ENCODE measurements at places on chromosomes 5 and 9. TPM values are rescaled to one million over a fixed set of nuclear protein-coding genes. Genes with fewer than 3 reads are reported as not detected.
A peak's percentile ranks its signal among the peaks of the same experiment; 100 is the strongest.

NR5A1 gene
- not detected for polyA plus RNA-seq

TAF11L10 gene
- not detected for polyA plus RNA-seq

ZNF79 gene
- 2.8 TPM for polyA plus RNA-seq

GPX8 gene
- not detected for polyA plus RNA-seq

GRIN1 gene
- polyA plus RNA-seq = not detected

C5orf46 gene
- not detected for polyA plus RNA-seq

MAML1 gene
- polyA plus RNA-seq = 2.7 TPM

TAF11L5 gene
- not detected for polyA plus RNA-seq

DNA sequence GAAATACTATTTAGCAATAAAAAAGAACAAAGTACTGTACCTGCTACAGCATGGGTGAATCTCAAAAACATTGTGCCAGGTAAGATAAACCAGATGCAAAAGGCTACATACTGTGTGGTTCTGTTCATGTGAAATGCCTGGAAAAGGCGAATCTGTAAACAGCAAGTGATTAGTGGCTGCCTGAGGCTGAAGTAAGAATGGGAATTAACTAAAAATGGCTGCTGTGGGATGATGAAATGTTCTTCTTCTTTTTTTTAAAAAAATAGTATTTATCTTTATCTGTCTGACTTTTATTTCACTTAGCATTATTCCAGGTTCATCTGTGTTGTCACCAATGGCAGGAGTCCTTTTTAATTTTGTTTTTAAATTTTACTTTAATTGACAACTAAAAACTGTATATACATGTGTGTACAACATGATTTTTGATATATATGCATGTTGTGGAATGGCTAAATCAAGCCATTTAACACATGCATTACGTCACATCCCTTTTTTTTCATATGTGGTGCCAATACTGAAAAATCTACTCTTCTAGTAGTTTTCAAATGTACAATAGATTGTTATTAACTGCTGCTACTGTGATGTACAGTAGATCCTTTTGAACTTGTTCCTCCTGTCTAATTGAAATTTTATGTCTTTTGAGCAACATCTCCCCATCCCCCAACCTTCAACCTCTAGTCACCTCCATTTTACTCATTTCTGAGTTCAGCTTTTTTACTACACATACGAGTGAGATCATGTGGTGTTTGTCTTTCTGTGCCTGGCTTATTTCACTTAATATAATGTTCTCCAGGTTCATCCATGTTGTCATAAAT is 62.9 kb upstream of the TNFAIP8 start:
- DNase-seq = peak; percentile 46

GRCh38 chr5:90909940-90910339 is 351.3 kb downstream of the ADGRV1 start:
- DNase-seq = no peak

GRCh38 chr5:52560366-52560765 is 227.3 kb upstream of the ITGA1 start:
- DNase-seq = no peak

- no peak for DNase-seq
Observed at GRCh38 chr5:56192246-56192645, 40.9 kb downstream of the ANKRD55 start.

- DNase-seq = no peak
Observed at GRCh38 chr9:27029186-27029585, 23.7 kb upstream of the LRRC19 start.

- DNase-seq = no peak
Observed at GRCh38 chr9:88786291-88787079, 204.8 kb upstream of the S1PR3 start.

DNA sequence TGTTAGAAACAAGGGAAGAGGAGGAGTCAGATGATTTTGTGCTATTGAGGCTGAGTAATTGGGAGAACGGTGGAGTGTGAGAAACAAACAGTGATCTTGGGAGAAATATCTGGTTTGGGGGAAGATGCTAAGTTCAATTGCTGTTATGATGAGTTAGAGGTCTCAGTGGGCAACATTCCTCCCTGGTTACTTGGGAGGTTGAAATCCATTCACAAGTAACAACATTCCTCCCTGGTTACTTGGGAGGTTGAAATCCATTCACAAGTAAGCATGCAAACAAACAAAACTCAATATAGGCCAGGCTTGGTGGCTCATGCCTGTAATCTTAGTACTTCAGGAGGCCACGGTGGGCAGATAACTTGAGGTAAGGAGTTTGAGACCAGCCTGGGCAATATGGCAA is 38.7 kb downstream of the AGXT2 start:
- no peak for DNase-seq

DNA sequence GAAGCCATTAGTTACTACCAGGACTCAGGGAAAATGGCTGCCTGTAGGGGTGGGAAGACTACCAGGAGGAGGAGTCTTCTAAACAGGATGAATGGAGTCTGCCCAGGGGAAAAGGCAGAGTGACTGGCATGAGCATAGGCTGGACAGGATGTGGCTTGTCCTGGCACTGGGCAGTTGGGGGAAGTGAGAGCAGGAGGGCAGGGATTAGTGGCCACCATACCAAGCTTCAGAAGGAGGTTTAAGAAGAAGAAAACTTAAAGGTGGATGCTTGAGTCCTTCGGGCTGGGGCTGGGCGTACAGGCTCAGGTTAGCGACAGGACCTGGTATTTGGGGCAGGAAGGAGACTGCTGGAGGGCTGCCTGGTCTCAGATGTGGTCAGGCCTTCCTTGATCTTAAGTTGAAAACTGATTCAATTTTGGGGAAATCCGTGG is 5.0 kb upstream of the NSD1 start:
- peak; percentile 30 for DNase-seq
